Fibroblast of lung (primary cell): ENCODE measurements at places on chromosomes 2 and 18.

DNA sequence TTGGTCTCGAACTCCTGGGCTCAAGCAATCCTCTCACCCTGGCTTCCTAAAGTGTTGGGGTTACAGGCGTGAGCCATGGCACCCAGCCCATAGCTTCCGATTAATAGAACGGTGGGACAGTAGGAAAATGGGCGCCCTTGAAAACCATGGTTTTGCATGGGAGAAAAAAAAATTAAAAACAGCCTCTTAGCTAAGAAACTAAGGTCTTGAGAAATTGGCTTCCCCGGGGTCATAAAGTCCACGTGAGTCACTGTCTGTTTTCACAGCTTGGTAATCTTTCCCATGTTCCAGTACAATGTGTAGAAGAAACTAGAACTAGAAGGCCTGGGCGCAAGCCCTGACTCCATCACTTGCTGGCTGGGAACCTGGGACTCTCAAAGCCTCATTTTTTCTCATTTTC is 20.7 kb downstream of the B3GNT2 start:
- DNase-seq = peak; percentile 84

DNA sequence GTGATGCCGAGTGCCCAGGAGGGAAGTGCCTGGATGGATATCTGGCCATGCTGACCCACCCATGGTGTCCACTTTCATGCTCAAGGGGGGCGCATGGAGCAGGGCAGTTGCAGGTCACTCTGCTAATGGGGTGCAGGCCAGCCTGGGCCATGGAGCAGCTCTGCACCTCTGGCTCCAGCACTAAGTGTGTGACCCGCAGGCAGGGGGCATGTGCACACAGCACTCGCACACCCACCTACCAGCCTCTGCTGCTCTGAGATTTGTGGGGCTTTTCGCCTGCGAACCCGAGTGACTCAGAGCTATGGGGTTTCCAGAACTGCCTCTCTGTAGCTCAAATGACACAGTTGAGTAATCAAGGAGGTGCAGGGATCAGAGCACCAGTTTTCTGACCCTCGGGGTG is 66.2 kb downstream of the CYP26B1 start:
- no peak for DNase-seq

GRCh38 chr2:25251071-25251421 is 82.7 kb upstream of the POMC start:
- DNase-seq = no peak

DNA sequence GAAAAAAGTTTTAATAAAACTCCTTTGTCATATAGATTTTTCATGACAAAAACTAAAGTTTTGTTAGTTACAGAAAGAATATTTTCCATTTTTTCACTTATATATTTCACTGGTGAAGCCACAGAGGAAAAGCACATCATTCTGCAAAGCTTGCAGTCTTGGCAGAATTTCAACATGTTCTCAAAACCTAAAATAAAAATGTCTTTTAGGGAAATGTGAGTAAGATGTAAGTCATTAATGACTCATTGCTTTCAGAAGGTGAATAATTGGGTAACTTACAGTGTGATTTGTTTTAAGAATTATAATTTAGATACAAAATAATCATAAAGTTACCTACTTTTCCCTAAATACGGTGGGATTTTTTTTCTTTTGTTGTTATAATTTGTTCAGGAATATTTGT is 43.4 kb upstream of the TNFRSF11A start:
- DNase-seq = peak; percentile 86

- no peak for DNase-seq
Observed at GRCh38 chr18:5851998-5852397, 43.3 kb downstream of the TMEM200C start.

GRCh38 chr2:158753641-158754611 is 41.2 kb upstream of the DAPL1 start:
- DNase-seq = peak; percentile 54

- DNase-seq = peak; percentile 66
Observed at GRCh38 chr2:180980943-180981911, 822 bp downstream of the UBE2E3 start.

DNA sequence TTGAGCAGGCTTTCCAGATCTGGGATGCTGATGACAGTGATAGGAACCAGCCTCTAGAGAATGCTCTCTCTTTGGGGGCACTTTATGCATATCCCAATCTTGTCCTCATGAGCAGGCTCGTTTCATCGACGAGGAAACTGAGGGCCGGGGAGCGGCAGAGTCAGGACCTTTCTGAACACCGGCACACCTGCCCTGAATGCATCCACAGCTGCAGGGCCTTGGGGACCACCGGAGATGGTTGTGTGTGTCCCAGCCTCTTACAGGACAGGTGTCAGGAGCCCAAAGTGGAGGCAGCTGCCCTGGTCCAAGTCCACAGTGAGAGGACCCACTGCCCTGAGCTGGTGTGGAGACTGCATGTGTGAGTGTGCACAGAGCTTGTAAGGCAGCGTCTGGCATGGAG is 47.6 kb upstream of the FAHD2A start:
- DNase-seq = no peak

- DNase-seq = no peak
Observed at GRCh38 chr2:105072039-105072438, 34.2 kb downstream of the MRPS9 start.

DNA sequence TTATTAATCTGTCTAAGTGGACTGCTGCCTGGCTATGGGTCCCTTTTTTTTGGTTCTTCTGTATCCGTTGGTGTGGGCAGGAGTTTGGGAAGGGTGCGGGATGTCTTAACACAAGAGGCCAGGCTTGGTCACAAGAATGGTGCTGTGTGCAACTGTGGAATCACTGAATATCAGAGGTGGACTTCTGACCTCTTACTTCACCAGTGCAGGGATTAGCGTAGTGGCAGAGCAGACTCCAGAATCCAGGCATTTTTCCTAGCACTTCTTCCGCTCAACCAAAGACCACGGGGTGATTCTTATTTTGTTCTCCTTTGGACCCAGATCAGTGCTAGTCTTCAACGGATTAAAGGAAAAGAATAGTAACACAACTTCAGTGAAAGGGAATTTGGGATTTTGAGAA is 254.3 kb upstream of the TNP1 start:
- no peak for DNase-seq

DNA sequence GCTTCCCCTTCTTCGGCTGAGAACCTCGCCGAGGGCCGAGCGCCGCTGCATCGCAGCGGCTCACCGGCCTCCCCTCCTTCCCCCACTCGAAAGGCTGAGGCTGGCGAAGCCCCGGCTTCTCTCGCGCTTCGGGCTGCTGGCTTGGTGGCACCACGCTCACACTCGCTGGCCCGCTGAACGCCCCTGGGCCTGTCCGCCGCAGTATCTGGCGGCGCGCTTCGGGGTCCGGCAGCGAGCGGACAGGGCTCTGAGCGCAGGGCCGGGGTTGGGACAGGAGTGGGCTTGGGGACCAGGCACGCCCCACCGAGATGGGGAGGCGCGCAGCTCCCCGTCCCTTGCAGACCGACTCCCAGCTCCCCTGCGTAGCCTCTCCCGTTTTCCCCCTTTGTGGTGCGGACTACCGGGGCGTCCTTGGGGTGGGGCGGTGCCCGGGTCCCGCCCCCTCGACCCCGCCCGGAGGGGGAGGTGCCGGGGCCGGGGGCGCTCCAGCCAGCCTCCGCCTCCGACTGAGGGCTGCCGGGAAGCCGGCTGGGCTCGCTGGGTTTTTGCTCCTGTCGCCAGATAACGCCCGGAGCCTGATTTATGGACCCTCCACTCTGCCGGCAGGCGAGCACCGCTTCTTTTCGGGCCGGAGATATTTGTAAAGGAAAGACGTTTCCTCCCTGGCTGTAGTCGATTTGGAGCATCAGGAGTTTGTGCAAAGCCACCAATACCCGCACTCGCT is 3.8 kb downstream of the GBX2 start:
- peak; percentile 22 for DNase-seq

DNA sequence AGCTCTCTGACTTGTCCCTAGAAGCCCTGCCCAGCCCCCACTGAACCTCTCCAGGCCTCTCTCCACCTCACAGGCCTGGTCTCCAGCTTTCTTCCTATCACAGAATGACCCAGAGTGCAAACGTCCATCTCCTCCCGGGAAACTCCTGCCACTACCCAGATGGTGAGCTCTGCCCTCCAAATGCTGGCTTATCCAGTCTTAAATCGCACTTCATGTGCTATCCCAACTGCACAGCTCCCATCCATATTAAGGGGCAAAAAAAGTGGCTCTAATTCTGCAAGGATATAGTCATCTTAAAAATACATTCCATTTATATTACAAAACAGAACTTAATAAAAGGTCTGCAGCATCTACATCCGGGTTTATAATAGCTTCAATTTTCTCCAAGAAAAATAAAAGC is 70.8 kb upstream of the CDC42EP3 start:
- DNase-seq = peak; percentile 67

DNA sequence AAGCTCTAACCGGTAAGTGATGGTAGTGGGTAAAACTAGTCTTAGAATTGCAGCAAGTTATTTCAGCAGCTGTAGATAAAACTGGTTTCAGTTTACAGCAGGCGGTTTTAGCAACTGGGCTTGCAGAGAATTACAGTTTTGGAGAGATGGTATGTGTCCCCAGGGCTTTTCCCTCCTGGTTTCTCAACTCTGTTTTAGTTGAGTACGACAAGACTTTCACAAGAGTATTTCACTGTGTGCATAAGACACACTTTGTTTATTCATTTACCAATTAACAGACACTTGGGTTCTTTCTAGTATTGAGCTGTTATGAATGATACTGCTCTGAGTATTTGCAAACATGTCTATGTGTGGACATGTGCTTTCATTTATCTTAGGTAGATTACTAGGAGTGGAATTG is 65.6 kb upstream of the RFX8 start:
- DNase-seq = peak; percentile 62

DNA sequence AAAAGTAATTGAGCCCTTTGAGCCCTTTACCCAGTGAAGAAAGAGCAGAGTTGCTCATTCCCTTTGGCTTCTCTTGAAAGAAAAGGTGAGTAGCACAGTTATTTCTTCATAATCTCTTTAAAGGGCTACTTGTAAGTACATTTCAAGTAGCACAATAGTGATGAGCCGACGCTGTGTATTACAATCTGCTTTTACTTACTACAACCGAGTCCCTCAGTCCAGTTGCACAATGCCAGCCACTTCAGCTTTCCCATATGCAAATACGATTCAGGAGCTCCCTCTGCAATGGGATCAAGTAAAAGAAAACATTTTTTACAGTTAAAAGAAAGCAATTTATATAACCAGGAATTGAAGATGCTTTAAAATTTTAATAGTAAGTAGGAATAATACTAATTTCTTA is 868.5 kb downstream of the RNF144A start:
- DNase-seq = no peak

DNA sequence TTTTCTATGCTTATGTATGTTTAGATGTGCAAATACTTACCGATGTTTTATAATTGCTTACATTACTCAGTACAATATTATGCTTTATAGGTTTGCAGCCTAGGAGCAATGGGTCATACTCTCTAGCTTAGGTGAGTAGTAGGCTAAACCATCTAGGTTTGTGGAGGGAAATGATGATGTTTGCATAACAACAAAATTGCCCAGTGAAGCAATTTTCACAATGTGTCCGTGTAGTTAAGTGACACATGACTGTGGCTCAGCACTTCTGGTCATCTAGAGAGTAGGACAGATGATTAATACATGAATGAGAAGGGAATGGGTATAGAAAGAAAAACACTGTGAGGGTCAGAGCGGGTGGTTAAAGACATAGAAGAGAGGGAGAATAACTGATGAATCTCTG is 2116.2 kb upstream of the PIK3C3 start:
- DNase-seq = no peak

GRCh38 chr2:33033606-33034081 is 86.9 kb downstream of the LTBP1 start:
- DNase-seq = peak; percentile 56

DNA sequence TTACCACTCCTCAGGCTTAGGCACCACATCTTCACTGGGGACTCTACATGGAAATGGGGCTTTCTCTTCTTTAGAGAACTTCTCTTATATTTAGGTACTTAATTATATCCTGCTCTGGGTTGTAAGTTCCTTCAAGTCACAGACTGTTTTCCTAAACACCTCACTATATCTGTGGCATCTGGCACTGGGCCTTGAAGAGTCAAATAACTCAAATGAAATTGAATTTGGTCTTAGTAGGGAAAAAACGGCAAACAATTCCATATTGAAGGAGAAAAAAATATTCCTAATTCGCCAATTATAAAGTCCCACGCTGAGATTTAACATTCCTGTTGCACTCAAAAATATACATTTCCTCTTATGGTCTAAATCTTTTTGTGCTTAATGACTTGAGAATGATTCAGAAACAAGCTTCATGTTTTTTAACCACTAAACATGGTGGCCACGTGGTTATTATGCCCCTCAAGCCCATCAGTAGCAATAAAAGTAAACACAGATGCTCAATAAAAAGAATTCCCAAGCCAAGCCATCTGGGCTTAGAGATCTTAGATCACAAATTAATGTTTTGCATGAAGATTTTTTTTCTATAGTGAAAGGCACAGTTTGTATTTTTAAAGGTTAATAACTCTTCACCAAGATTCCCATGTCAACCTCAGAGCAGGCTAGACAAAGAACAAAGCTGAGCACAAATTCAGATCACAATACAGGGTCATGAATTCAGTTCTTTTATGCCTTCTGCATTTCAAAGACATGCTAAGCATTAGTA is 105.5 kb upstream of the SYT4 start:
- DNase-seq = no peak

DNA sequence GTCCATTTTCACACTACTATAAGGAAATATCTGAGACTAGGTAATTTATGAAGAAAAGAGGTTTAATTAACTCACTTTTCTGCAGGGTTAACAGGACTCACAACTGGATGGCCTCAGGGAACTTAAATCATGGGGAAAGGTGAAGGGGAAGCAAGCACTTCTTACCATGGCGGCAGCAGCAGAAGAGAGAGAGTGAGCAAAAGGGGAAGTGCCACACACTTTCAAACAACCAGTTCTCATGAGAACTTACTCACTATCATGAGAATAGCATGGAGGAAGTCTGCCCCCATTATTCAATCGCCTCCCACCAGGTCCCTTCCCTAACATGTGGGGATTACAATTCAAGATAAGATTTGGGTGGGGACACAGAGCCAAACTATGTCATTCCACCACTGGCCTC is 55.1 kb upstream of the NETO1 start:
- no peak for DNase-seq
